ENCODE measurements at places on chromosomes 7 and 10. TPM values are rescaled to one million over a fixed set of nuclear protein-coding genes. Genes with fewer than 3 reads are reported as not detected.

Gene NPY
- not detected for total RNA-seq

Gene PON3
- not detected for total RNA-seq

Gene ETV1
- 3.4 TPM for total RNA-seq

DNA sequence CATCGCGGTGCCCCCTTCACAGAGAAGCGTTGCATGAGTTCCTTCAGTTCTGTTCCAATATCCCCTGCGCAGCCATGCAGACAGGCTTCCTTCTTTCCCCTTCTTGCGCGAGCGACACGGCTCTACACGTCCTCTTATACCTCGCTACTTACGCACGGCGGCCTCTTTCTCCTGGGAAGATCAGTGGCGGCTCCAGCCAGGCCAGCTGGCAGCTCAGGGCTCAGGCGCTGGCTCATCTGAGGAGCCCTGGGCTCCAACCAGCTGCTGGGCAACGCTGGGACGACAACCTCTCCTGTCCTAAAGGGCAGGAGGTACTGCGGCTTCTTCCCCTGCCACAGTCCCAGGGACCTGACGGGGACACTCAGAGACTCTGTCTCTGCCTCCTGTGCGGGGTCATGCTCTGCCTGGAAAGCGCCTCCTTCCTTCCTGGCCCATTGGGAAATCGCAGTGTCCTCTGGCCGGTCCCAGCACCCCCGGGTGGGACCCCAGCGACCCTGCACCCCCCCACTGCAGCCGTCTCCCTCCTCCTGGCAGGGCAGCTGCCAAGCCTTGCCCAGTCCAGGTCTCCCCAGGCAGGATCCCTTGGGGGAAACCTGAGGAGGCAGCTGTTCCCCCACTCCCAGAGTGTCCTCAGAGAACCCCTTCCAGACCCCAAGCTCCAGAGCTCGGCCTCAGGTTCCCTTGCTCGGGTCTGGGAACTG, 5.0 kb upstream of the FAM20C start:
- no peak for DNase-seq

- no peak for DNase-seq
Measured at GRCh38 chr7:157136372-157136771, 2.4 kb upstream of the UBE3C start.

DNA sequence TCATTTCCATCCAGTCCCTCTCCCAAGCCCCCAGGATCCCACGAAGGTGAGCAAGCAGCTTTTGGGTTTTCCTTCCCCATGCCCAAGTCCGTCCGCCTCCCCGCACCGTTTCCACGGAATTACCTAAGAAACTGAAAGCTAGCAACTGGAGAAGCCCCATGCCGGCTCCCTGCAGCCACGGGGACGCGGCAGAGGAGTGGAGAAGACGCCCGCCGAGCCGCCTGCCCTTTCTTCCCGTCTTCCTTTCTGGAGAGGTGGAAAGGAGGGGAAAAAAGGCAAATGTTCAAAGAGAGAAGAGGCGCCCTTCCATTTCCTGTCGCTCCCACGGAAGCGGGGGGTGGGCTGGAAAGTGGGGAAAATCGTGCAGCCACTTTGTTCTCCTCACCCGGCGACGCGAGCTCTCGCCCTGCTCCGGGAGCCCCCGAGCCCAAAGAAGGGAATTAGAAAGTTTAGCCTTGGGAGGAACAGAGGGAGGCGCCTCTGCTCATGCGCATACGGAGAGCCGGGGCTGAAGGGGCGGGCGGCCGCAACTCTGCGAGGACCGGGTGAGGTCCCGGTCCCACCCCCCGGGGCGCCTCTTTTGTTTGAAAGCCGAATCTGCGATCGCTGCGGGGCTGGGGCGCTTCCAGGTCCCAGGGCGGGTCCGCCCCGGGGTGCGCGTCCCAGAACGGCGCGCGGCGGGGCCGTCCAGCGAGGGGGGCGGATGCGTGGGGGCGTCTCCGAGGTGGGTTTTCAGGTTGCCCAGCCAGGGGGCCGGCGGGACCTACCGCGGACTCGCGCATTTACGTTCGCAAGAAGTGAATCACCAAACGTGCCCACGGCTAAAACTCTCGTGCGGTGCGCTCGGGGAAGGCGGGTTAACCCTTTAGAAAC, at the start of gene LAMB1:
LAMB1 (minus strand) TSS at position 436 of the 873 bp plus-strand sequence; CDS start at position 160, 276 bp downstream.
- DNase-seq: no peak

DNA sequence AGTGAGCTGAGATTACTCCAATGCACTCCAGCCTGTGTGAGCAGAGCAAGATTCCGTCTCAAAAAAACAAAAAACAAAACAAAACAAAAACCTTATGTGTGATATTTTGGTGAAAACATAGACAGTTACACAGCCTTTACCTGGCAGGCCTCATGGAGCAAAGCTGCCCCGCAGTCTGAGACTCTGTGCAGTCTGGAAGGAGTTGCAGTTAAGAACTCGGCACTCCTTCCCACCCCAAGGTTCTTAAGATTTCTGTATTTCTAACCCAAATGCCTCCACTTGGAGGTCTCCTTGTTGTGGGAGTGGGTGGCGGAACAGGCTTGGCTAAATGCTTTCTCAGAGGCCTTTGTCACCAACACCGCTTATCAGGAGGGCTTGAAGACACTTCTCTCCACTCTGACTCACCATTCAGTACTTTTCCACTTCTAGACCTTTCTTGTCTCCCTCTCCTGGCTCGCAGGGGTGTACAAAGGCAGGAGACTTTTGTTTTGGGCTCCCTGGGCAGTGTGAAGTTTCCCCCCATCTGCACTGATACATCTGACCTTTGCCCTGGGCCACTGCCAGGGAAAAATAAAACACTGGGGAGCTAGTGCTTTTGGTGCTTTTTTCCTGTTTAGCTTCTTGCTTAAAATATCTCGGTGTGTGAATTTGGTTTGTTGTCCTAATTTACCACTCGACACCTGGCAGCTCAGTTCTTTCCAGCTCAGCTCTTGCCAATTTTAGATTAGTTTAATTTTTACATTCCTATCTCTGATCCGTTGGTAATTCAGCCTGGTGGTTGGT, 51.3 kb upstream of the MAGI2 start:
- DNase-seq: no peak

Data from activated CD4-positive, alpha-beta memory T cell treated with anti-CD3 and anti-CD28 coated beads, Interleukin-2, amount 10 ng/mL, durations not matched to agents 7 days and 5 days (primary cell).